ENCODE measurements at places on chromosomes 5 and 9.
A peak's percentile ranks its signal among the peaks of the same experiment; 100 is the strongest.

- DNase-seq, result no peak
These were observed 132.0 kb downstream of the PIK3R1 start for GRCh38 chr5:68347536-68347935.

DNA sequence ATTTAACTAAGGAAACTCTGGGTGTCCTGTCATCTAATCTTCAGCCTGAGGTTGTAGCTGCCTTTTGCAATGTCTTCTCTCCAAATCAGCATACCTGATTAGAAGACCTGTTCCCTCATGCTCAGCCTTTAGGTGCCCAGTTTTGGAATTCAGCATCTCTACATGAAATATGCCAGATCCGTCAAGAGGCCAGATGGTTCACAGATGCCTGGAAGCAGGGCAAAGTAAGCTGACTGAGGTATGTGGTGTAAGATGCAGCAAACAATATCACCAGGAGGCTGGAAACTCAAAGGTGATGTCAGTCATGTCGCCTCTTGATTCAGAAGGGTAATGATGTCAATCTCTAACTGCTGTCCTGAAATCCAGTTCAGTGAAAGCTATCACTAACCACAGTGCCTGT is 324.4 kb downstream of the PRELID2 start:
- DNase-seq, result no peak

DNA sequence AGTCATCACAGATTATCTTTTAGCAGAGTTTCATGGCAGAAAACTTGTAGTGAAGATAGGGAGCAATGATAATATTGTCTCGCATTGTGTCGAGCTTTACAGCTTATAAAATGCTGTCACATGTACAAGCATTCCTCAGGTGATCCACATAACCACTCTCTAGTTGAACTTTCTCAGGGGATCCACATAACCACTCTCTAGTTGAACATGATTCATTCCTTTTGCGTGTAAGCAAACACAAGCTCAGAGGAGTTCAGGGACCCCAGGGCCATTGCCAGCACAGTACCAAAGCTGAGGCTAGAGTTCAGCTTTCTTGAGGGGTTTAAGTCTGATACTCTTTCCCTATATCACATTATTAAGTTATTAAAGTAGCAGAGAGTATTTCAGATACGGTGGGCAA is 86.7 kb downstream of the CDH6 start:
- no peak for DNase-seq

GRCh38 chr5:2038321-2039179 is 155.8 kb upstream of the IRX4 start:
- DNase-seq, result peak; percentile 51

DNA sequence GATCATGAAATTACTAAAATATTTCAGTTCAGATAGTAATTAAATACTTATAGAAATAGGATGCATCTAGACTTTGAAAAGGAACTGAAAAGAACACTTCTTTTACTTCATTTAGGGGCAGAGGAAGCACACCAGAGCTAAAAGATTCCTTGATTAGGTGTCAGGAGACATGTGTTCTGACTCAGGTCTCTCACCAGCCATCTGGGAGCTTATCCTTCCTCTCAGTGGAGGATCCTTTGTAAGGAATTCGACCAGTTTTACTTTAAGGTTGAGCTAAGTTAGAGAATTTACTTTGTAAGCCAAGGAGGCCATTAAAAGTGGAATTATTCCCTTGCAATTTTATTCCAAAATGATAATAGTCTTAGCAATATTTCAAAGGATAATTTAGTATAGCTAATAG is 16.7 kb downstream of the VCAN start:
- DNase-seq, result no peak

DNA sequence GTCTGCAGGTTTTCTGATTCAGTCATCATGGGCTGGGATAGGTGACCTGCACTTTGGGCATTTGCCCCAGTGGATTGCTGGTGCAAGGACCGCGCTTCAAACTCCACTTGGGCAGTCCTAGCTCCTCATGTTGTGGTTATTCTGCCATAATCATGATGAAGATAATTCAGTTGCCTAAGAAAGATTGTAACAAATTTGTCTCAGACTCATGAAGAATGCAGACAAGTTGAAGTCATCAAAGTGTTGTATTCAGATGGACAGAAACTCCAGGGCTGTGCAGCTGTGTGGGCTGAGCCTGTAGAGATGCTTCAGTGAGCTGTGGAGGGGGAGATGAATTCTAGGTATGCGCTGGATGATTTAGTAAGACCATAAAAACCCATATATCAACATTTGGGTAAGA is 38.5 kb downstream of the TARS1 start:
- DNase-seq, result no peak

GRCh38 chr9:129331772-129332500 is 153.9 kb upstream of the IER5L start:
- no peak for DNase-seq

DNA sequence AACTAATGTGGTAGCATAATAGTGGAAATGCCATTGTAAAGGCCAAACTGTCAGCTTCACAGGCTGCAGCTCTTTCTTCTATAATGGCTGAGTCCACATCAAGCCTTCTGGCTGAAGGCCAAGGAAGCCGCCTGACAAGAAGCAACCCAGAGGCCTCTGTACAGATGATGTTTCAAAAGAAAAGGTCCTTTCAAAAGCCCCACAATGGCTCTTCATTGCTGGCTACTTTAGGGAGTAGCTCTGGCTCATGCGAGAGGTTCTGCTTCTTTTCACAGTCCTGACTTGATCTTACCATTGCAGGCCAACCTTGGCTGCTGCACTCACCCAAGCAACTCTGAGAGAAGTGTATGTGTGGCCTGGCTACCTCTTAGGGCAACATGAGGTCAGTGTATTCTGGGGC is 54.5 kb upstream of the EQTN start:
- no peak for DNase-seq

DNA sequence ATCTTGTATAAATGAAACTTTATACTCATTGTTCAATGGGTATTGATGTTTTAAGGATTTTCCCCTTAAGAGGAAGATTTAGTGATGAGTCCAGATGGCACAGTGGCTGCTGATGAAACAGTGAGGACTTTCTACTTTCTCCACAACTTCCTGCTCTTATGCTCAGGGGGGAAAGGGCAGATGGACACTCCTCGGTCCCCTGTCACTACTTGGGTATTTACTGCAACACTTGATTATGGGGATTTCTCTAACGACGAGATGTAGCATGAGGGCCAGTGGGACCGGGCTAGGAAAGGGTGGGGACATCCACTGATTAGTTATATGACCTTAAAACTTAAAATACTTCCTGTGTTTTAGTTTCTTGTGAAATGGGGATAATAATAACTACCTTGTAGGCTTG is 146.1 kb upstream of the HMHB1 start:
- no peak for DNase-seq

- no peak for DNase-seq
These were observed 211.6 kb downstream of the MAST4 start for GRCh38 chr5:66807743-66808142.

- no peak for DNase-seq
These were observed 21.6 kb downstream of the HMGXB3 start for GRCh38 chr5:150022158-150022531.

DNA sequence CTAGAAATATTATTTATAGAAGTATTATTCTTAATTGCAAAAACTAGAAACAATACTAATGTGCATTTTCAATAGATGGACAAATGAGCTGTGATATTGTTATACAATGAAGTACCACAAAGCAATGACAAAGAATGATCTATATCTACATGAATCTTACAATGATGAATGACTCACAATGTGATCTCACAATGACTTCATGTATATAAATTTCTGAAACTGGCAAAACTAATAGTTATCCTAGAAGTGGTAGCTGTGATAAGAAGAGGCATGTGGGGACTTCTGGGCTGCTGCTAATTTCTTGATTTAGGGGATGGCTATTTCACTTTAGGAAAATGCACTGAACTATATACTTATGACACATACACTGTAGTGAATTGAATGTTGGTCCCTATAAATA is 396.0 kb upstream of the ZNF608 start:
- DNase-seq, result no peak

DNA sequence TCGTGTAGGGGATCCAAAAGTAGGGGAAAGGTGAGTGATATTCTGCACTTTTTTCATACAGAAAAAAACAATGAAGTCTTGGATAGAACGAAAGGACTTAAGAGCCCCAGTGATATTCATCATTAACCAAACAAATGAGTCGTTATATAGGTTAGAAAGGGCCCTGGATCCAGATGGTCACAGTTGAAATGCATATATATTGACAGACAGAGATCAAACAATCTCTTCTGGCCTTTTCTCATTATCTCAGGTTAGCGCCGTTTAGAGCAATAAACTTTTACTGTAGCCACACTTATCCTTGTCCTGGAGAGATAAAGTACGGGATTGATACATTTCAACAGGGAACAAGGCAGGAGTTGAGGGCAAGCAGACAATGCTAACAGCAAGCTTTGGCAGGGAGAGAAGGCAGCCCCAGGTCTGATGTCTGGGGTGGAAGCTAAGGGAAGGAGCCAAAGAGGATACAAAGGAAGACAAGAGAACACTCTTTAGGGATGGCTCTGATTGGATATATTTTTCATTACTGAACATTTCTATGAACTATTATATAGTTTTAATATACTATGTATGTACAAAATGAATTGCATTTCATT is 77.0 kb downstream of the LIFR start:
- DNase-seq, result no peak

- no peak for DNase-seq
These were observed 33.9 kb downstream of the EPB41L4B start for GRCh38 chr9:109286981-109287380.

GRCh38 chr5:136198453-136198852 is 5.5 kb upstream of the SMIM32 start:
- no peak for DNase-seq

DNA sequence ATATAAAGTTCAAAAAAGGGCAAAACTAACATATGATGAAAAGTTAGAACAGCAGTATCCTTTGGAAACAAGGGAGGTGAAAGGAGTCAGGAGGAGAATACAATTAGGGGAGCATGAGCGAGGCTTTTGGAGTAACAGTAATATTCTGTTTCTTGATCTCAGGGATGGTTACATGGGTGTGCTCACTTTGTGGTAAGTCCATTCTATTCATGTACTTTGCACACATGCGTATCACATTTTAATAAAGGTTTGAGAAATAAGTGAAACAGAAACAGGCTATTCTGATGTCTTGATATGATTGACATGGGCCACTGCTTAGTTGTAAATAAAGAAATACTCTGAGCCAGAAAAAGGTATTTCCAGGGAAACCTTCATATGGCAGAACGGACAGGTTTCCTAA is 208.8 kb downstream of the SPOCK1 start:
- no peak for DNase-seq

Measured in activated CD4-positive, alpha-beta T cell treated with anti-CD3 and anti-CD28 coated beads, Interleukin-2, amount 50 U/mL, for 1 hour (primary cell).